ENCODE measurements at places on chromosomes 12 and 14.

DNA sequence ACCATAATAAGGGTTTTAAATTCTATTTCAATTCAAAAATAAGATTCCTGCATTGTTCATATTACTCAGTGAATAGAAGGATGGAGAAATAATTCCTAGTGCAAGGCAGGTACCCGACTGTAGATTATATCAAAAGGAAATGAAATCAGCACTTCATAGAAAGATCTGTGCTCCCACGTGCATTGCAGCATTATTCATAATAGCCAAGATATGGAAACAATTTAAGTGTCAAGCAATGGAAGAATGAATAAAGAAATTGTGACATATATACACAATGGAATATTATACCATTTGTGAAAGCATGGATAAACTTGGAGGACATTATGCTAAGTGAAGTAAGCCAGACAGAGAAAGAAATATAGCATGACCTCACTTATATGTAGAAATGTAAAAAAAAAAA is 53.8 kb downstream of the SLC6A15 start:
- no peak for DNase-seq

DNA sequence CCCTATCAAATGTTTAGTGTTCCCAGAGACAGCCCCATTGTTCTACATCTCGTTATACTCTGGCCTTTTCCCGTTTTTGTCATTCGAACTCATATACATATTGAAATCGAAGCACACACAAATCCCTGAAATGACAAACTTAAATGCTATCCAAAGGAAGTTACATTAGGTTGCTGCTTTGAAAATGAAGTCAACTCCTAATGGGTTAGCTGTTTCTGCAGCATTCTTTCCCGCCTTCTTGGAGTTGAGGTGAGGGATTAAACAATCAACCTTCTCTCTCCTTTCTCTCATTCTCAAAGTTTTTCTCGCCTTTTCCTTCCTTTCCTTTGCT is 642 bp upstream of the PHC1 start:
- no peak for DNase-seq

- DNase-seq = no peak
Observed at GRCh38 chr14:92489394-92490238, 24.0 kb upstream of the RIN3 start.

DNA sequence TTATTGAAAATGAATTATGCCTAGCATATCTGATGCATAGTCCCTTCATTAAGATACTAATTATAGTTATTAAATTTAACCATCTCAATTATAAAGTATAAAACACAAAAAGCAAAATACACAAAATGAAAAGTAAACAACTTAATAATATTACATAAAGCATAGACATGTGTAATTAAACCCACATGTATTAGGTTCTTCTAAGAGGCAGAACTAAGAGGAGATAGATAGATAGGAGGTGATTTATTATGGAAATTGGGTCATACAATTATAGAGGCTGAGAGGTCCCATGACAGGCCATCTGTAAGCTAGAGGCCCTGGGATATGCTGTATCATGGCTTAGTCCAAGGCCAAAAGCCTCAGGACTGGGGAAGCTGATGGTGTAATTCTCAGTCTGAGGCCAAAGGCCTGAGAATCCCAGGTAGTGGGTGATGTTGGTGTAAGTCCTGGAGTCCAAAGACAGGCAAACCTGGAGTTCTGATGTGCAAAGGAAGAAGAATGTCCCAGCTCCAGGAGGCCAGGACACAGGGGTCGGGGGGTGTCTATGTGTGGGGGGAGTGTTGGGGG is 953.3 kb downstream of the TRHDE start:
- DNase-seq = no peak

GRCh38 chr12:124174451-124175348 is 120.2 kb upstream of the RFLNA start:
- DNase-seq = no peak

Measured in nucleus accumbens (tissue), 56 donors.